ENCODE measurements at places on chromosomes 3 and 15. TPM values are rescaled to one million over a fixed set of nuclear protein-coding genes. Genes with fewer than 3 reads are reported as not detected.

QARS1 gene
- 1,148 TPM for total RNA-seq

IL5RA gene
- 2.2 TPM for total RNA-seq

MEX3B gene
- 29.4 TPM for total RNA-seq

PLSCR2 gene
- not detected for total RNA-seq

SLC27A2 gene
- total RNA-seq, result 49.8 TPM

CYP19A1 gene
- total RNA-seq, result not detected

CFAP20DC gene
- total RNA-seq, result 1.1 TPM
